GM23248 (cell line): ENCODE measurements at places on chromosomes 13 and 19.
A peak's percentile ranks its signal among the peaks of the same experiment; 100 is the strongest.

DNA sequence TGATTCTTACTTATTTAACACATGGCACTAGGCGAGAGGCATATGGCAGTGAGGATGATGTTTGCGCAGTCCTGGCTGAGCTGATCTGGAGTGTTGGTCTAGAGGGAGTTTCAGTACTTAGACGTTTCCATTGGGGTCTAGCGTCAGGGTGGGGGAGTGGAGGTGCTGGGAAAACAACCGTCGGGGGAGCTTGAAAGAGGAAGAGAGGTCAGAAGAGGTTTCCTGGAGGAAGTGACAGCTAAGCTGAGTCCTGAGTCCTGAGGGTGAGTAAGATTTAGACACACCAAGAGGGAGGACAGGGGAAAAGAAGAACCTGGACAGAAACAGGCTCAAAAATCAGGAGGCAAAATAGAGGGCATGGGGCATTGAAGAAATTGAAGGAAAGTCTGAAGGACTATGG, 81.4 kb downstream of the ALOX5AP start:
- no peak for DNase-seq

DNA sequence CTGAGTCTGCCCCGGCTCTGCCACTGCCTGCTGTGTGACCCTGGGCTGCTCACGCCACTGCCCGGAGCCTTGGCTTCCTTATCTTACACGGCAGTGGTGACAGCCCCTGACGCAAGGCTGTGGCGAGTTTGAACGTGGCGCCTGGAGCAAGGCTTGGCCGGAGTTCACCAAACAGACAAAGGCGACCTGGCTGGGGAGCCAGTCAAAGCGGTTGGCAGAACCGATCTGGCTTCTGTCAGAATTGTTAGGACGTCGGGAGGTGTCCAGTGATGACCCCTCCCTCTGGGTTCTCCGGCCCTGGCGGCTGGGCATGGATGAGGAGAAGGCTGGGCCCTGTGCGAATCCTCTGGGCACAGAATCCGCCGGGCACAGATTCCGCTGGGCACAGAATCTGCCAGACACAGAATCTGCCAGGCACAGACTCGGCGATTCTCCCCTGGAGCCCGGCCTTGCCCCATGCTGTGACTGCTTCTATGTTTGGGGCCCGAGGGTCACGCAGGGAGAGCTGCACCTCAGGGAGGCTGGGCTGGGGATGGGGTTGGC, 11.7 kb upstream of the TMEM255B start:
- DNase-seq: no peak

- peak; percentile 86 for DNase-seq
Observed at GRCh38 chr19:5966215-5966614, 11.7 kb downstream of the RANBP3 start.

DNA sequence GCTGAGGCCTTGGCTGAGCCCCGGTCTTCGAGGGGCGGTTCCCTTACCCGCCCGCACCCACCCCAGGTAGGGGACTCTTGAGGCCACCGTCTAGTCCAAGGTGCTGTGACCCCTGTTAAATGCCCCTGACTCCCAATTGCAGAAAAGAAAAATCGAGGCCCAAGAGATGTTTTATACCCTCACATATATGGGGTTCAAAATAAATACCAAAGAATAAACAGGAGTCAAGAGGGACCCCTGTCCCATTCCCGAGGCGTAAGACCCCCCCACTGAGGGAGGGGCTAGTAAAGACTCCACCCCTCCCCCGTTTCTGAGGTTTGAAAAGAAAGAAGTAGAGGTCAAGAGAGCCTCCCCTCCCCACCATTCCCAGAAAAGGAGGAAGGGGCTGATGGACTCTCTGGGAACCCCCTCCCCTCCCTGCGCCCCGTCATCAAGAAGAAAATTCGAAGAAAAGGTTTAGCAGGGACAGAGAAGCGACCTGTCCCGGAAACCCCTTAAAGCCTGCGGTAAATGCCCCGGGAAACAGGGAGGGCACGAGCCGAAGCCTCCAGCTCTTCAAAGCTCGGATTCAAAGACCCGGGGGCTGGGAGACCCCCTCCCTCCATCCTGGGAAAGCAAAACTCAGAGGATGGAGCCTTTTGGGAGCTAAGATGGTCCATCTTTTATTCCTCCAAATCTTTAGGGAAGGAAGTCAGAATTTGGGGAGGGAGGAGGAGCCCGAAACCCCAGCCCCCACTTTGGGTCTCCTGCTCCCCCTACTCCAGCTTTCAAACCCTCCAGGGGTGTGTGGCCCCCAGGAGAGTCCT, 755 bp upstream of the RAB3A start:
- DNase-seq: peak; percentile 64

- DNase-seq: peak; percentile 96
Observed at GRCh38 chr19:47274071-47274890, at the start of gene INAFM1. INAFM1 (plus strand) TSS chr19:47274885; CDS start chr19:47274920, 35 bp downstream.

GRCh38 chr13:44667943-44668342, 91.8 kb upstream of the TSC22D1 start:
- DNase-seq: peak; percentile 76

DNA sequence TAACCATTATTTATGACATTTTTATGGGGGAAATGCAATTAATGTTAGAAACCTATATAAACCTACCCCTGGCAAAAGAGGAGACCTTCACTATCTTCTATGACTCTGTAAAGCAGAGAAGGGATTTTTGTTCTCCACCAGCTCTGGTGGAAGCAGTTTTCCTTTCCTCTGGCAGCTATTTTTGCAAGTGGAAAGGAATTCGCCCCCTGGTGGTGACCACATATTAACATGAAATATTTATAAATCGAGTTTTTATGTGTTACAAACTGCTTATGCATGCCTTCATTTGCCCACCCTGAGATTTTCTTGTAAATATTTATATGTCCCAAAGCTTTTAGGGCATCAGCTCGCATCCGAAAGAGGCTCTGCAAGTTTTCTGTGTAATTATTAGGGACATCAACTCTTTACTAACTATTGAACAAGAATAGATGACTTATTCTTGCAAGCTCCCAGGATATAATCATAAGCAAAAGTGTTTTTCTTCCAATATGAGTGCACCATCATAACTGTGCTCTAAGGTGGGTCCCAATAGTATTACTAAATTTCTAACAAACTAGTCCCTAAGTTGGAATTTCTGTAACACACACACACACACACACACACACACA, 62.4 kb downstream of the SERTM1 start:
- peak; percentile 83 for DNase-seq
